Uterus (tissue), 4 donors: ENCODE measurements at places on chromosomes 2 and 18. TPM values are rescaled to one million over a fixed set of nuclear protein-coding genes. Genes with fewer than 3 reads are reported as not detected.

DNA sequence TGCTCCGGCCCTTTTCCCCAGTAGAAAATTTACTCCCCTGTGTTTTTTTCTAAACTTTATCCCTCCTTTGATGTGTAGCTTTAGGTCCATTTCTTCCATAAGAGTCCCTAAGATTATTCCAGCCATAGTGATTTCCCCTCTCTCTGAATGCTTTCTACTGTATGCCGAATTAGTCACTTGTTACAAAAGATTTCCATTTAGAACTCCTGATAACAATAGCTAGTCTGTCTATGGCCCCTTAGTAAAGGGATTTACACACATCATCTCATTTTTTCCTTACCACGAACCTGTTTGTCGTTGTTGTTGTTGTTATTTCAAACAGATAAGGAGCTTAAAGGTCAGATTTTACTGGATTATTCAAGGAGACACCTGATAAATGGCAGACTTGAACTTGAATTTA, 256.1 kb downstream of the PAX3 start:
- no peak for DNase-seq

DNA sequence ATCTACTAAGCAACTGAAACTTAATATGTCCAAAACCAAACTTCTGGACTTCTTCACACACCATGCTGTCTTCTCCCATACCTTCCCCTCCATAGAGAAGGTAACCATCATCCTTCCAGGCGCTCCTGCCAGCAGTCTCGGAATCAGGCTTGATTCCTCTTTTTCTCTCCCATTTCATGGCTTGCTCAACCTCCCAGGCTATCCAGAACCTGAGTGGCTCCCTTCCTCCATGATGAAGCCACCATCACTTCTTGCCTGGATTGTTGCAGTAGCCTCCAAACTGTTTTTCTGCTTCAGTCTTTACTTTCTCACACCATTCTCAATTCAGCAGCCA, 40.1 kb upstream of the NDUFV2 start:
- no peak for DNase-seq

- DNase-seq = peak; percentile 13
Observed at GRCh38 chr2:150133623-150134022, 353.8 kb downstream of the RND3 start.

Gene PRLH
- total RNA-seq = not detected
